ENCODE measurements at places on chromosomes 4 and X.

GRCh38 chr4:15295421-15296162 lies 132.2 kb upstream of the C1QTNF7 start:
- no peak for DNase-seq

- no peak for DNase-seq
Observed at GRCh38 chrX:9489234-9489633, 24.4 kb downstream of the TBL1X start.

DNA sequence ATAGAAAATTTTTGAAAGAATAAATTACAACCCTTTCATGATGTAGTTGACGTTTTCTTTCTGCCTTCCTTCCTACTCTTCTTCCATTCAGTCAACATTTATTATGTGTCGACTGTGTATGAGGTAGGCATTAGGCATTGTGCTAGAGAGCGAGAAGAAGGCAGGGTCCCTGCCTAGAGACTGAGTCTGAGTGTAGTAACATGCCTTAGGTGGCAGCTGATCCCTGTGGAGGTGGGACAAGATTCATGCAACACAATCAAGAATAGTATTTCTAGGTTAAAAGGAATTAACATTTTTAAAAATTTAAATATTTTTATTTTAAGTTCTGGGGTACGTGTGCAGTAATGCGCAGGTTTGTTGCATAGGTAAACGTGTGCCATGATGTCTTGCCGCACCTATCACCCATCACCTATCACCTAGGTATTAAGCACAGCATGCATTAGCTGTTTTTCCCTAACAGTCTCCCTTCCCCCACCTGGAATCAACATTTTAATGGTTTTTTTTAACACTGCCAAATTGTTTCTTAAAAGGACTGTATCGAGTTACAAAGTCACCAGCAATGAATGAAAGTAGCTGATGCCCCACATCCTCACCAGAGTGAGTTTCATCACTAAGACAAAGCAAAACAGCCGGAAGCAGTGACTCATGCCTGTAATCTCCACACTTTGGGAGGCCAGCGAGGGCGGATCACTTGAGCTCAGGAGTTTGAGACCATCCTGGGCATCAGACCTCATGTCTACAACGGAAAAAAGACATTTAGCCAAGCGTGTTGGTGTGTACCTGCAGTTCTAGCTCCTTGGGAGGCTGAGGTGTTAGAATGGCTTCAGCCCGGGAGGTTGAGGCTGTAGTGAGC lies 84.0 kb downstream of the WWC2 start:
- peak; percentile 45 for DNase-seq

GRCh38 chr4:37690976-37691375 lies 4.8 kb upstream of the RELL1 start:
- DNase-seq = no peak

DNA sequence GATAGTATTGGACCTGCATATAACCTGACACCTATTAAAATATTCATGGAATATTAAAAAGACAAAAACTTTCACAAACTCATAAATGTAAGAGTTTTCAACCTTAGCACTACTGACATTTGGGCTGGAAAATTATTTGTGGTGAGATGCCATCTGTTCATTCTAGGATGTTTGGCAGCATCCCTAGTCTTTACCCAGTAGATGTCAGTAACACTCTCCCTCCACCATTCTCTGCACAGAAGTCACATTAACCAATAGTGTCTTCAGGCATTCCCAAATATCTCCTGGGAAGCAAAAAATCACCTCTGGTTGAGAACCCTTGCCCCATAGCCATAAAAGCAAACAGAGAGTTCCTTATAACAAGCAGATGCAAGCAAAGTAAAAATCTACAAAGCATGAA lies 41.4 kb upstream of the NDST4 start:
- peak; percentile 17 for DNase-seq

DNA sequence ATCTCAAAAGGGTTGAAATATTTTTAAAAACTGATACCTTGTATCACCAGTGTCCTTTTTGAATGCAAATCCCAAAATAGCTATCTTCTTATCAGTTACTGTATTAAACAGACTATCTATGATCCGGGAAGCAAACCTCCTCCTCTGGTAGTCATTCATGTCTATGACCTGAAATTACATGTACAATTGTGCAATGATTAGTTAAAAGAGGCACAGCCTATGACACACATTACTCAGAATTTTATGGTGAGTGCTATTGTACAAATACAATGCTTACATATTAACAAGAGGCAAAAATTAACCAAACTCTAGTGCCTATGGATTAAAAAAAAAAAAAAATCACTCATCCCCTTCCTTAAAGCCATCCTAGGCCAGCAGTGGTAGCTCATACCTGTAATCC lies 21.7 kb downstream of the UGDH start:
- DNase-seq = no peak

DNA sequence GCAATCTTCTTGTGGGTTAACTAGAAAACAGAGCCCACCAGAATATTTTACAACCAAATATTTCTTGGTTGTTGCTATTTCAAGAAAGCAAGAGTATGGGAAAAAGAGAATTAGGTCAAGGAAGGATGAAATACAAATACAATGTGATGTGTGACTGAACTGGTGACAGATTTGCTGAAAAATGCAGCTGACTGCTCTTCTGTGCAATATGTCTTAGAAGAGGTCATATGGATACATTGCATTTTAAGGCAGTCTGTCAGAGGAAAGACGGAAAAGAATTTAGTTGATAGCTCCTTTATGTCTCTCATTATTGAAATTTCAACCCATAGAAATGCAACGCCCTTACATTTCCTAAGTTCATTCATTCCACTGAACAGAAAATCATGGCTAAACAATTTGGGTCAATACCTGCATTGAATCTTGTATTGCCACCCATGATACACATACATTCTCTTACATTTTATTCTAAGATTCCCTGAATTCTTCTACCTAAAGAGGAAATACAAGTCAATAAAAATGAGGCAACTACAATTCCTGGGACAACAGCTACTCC lies 423.1 kb downstream of the ADAM29 start:
- no peak for DNase-seq

DNA sequence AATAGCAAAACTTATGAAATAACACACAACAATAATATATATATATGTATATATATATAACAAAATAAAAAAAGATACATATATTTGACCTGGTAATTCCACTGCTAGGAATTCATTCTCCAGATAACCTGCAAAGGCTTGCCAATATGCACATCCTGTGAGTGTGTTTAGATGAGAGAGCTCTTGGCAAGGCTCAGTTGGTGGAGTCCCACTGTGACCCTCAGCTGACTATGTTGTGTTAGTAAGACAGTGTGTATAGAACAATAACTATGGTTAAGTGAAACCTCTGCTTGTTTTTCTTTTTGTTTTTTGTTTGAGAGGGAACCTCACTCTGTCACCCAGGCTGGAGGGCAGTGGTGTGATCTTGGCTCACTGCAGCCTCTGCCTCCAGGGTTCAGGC lies 39.5 kb upstream of the RBMX start:
- no peak for DNase-seq

- DNase-seq = no peak
Observed at GRCh38 chr4:39873823-39874222, 103.9 kb downstream of the PDS5A start.

GRCh38 chrX:21730026-21730425 lies 27.9 kb downstream of the SMPX start:
- no peak for DNase-seq

DNA sequence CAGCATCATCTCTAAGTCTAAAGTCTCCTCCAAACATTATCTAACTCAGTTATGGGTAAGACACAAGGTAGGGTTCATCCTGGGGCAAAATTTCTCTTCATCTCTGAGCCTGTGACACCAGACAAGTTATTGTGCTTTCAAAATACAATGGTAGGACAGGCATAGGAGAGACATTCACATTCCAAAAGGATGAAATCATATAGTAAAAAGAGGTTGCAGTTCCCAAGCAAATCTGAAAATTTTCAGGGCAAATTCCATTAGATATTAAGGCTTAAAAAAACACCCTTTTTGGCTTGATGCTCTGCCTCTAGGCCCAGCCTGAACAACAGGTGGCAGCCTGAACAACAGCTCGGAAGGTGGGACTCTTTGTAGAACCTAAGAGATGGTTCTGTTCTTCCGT lies 448.3 kb upstream of the SLIT2 start:
- DNase-seq = no peak

DNA sequence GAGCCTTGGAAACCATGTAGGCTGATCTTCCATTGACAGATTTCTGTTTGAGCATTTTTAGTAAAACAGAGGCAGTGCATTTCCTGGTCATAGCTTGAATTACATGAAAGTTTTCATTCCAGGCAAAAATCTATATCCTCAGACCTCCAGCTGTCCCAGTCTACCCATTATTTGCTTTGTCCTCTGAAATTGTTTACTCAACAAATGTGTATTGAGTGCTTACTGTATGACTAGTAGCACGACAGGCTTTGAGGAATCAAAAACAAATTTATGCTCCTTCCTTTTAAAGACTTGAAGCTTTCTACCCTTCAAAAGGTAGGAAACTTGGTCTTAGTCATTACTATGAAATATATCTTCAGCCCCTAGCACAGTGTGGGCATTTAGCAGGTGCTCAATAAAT lies 307.9 kb upstream of the IGFBP7 start:
- peak; percentile 27 for DNase-seq

GRCh38 chr4:57151481-57151880 lies 41.3 kb upstream of the IGFBP7 start:
- no peak for DNase-seq

DNA sequence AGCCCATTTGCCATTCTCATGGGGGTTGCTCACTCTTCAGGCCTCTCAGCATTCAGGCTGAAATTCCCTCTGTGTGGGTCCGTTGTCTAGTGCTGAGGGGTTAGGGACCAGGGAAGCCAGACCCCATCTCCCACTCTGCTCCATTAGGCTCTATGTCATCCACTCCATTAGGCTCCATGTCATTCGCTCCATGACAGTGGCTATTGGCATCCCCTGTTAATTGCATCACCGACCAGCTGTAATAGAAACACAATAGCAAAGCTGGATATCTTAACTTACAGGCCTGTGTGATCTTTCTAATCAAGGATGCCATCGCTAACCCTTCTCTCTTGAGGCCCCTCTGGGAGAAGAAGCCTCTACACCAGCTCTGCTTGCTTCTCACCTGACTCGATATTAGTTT lies 25.7 kb upstream of the ZNF518B start:
- DNase-seq = no peak

GRCh38 chr4:3112609-3113469 lies 38.4 kb downstream of the HTT start:
- no peak for DNase-seq

GRCh38 chr4:92599044-92599443 lies 295.3 kb downstream of the GRID2 start:
- DNase-seq = no peak

DNA sequence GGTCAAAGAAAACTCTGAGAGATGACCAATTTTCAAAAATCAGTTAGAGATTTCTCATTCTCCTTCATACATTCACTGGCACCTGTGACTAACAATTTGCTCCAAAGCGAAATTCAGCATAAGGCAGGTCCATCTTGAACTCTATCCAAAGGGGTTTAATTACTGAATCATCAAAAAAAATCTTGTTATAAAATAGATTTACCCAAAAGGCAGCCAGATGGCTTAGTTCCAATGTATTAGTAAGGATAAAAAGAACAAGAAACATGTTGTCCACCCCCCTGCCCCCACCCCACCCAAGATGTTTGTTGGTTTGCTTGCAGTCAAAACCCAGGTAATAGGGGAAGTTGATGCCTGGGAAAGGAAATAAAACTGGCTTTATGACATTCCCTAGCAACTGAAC lies 200.3 kb downstream of the ANTXR2 start:
- no peak for DNase-seq

DNA sequence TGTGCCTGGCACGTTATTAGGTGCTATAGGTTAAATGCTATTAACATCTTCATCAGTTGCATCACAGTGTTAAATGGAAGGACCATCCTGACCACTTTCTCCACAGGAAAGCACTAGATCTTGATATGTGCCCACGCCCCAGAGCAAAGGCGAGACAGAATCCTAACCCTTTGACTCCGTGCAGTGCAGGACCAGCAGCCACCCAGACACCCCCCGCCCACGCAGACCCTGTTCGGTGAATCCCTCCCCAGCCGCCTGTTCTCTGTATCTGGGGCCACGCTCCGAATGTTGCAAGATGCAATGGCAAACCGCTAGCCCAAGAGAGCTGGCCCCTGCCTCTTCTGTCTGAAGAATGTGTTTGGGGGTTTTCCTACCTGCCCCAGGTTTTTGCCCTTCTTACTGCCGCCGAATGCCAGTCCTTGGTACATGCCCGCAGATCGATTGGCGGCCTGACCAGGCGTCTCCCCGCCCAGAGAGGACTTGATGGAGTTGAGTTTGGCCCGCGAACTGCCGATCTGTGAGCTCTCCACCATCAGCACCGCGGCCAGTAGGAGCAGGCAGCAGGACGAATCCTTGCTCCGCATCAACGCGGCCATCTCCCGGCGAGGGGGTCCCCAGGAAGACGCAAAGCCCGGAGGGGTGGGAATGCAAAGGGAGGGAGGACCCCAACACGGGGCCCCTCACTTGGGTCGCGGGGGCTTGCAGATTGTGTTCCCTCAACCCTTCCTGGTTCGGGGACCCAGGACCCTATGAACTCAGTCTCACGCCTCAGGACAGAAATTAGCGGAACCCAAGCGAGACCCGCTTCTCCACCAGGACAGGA lies 906 bp downstream of the DKK2 start:
- no peak for DNase-seq

DNA sequence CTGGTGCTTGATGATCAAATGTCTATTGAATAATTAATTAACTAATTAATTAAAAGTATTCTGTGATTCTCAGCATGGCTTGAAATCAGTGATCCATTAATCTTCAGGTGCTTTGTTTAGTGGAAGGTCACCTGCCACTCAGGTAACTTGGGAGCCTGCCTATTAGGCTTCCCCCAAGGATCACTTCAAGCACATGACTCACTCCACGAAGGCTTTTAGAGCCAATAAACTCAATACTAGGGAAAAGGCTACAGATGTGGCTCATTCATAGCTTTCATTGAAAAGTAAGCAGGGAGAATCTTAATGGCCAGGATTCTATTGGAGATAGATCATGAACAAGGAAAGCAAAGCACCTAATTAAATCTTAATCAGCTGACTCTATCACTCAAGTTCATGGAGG lies 21.3 kb downstream of the AREG start:
- DNase-seq = no peak

- DNase-seq = no peak
Observed at GRCh38 chr4:114076899-114077570, 97.6 kb upstream of the ARSJ start.

- DNase-seq = no peak
Observed at GRCh38 chr4:3251691-3252479, 2.9 kb downstream of the MSANTD1 start.

DNA sequence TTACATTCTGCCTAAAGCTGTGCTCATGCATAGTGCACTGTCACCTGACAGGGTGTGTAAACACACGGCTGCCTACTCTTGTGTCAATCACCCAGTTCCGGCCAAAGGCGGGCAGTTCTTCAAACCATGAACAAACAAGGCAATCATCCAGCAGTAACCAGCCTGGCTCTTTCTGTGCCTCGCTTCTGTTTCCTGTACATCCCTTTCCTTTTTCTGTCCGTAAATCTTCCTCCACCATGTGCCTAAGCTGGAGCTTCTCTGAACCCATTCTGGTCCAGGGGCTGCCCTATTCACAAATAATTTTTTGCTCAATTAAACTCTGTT lies 60.8 kb upstream of the CBR4 start:
- peak; percentile 78 for DNase-seq
